Mucosa of gallbladder (tissue), 1 donor: ENCODE measurements at places on chromosomes 2 and 18.

GRCh38 chr2:100893392-100894104 is 73.6 kb downstream of the NPAS2 start:
- no peak for DNase-seq

- no peak for DNase-seq
Observed at GRCh38 chr2:240196716-240197461, 56.4 kb upstream of the OTOS start.

- no peak for DNase-seq
Observed at GRCh38 chr2:50315336-50315735, 716.6 kb downstream of the NRXN1 start.

DNA sequence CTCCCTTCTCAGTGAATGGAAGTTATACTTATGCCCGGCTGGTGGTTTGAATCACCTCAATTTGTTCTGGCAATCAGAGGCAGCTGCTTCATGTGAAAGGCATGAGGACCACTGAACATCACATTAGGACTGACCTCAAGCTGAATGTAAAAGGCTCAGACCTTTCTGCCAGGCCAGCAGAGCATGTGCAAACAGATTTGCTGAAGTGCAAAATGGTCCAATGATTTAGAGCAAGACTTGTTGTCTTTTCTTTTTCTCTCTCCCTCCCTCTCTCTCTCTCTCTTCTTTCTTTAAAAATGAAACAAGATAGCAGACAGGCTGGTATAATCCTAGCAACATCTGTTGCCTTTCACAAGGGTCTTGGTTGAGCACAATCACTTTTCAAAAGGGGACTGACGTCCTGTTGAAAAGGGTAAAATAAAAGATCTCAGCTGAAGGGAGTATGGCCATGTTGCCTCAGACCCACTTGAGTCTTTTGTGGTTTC is 13.3 kb upstream of the CDH7 start:
- no peak for DNase-seq

- no peak for DNase-seq
Observed at GRCh38 chr2:129777762-129778583, 201.5 kb upstream of the RAB6C start.
